ENCODE measurements at places on chromosomes 3 and 15. TPM values are rescaled to one million over a fixed set of nuclear protein-coding genes. Genes with fewer than 3 reads are reported as not detected.

CTXN2 gene
- polyA plus RNA-seq: not detected

KCNMB3 gene
- 0.44 TPM for polyA plus RNA-seq

- no peaks in the 10 kb centered on the region for H3K27me3 ChIP-seq
- no peaks in the 10 kb centered on the region for H3K36me3 ChIP-seq
- no peak overlapping the region for H3K4me3 ChIP-seq
- DNase-seq: no peak
Observed at GRCh38 chr3:14857506-14857905, 38.7 kb downstream of the FGD5 start.

GRCh38 chr15:56978898-56979662 is 60.6 kb downstream of the TCF12 start:
- H3K4me1 ChIP-seq: peaks cover 11% of the 10 kb centered on the region
- no peak overlapping the region for H3K27ac ChIP-seq
- H3K36me3 ChIP-seq: no peaks in the 10 kb centered on the region
- DNase-seq: no peak

DNA sequence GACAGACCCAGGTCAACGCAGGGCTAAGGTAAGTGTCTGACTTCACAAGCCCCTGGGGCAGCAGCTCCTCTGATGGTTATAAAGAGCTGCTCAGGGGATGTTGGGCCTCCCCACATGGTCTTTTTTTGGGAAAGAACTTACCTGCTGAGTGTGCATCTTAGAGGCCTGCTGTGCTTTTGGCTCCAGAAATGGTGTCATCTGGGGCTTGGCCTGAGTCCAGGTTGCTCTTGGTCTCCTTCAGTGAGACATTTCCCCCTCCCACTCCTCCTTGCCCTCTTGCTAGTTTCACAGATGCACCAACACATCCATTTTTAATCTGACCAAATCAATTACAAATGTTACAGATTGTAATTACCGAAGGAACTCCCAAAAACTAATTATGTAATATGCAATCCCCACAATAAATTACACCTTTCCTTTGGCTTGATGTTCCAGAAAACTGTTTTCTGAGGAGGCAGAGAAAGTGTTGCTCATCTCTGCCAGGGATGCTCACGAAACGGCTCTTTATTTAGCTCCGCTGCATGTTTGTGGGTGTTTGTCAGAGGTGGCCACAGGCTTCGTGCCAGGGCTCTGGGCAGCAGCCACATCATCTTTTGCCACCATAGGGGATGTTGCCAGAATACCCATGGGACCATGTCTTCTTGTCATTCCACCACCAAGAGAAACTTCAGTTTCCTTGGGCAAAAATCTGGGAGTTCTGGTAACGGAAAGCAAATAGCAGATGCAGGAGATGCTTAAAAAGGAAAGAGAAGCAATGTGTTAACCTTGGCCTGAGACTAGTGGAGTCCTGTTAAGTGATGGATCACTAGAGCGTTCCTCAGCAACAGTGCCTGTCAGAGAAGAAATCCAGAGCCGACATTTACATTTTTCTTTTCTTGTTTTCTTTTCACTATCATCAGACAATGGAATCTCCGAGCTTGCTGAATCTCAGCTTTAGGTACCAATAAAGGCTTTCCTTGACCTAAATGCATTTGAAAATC is 799.9 kb downstream of the AGBL1 start:
- H3K27me3 ChIP-seq: no peaks in the 10 kb centered on the region
- H3K4me1 ChIP-seq: no peaks in the 10 kb centered on the region
- H3K4me3 ChIP-seq: no peak overlapping the region
- no peak overlapping the region for H3K27ac ChIP-seq
- no peak for DNase-seq

DNA sequence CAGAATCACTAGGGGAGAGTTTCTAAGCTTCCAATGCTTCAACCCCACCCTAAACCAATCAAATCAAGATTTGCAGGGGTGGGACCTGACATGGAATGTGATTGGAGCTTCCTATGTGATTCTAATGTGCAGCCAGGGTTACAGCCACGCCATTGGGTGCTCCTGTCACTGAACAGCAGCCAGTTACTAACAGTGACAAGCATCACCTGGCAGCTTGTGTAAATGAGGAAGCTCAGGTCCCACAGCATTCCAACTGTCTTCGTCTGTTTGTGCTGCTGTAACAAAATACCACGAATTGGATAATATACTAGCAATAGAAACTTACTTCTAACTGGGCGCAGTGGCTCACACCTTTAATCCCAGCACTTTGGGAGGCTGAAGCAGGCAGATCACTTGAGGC is 294.9 kb downstream of the SHQ1 start:
- no peaks in the 10 kb centered on the region for H3K4me1 ChIP-seq
- no peaks in the 10 kb centered on the region for H3K27me3 ChIP-seq
- H3K36me3 ChIP-seq: no peaks in the 10 kb centered on the region
- H3K4me3 ChIP-seq: no peak overlapping the region
- H3K27ac ChIP-seq: no peak overlapping the region

GRCh38 chr15:88657326-88658069 is 18.7 kb downstream of the ISG20 start:
- H3K27ac ChIP-seq: no peak overlapping the region
- no peaks in the 10 kb centered on the region for H3K4me1 ChIP-seq
- H3K27me3 ChIP-seq: no peaks in the 10 kb centered on the region
- DNase-seq: no peak
- no peaks in the 10 kb centered on the region for H3K36me3 ChIP-seq
